Amniotic epithelial cell (primary cell): ENCODE measurements at places on chromosomes 5 and 9.

DNA sequence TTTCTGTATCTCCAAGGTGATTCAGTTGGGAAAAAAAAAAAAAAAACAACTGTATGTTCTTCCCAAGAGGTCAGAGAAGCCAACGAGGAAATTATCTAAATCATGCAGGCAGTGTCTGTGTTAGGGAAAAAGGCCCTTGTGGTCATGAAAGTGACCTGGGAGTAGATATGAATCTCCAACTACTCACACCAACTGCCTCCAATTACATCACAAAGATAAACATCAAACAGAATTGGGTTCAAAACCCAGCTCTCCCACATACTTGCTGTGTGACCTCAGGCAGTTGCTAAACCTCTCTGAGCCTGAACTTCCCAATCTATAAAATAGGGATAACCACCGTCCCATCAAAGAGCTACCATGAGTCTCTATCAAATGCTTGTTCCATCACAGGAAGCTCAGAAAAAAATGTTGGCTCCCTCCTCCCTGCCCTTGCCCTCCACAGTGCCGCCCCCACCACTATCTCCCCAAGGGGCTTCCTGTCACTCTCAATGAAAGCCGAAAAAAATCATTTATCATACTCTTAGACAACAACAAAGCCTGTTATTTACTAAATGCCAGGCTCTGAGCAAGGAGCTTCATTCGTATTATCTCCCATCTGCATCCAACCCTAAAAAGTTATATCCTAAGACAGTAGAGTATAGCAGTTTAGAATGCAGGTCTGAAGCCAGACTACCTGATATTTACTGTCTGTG lies 42.9 kb downstream of the CDK5RAP2 start:
- DNase-seq: peak; percentile 30

DNA sequence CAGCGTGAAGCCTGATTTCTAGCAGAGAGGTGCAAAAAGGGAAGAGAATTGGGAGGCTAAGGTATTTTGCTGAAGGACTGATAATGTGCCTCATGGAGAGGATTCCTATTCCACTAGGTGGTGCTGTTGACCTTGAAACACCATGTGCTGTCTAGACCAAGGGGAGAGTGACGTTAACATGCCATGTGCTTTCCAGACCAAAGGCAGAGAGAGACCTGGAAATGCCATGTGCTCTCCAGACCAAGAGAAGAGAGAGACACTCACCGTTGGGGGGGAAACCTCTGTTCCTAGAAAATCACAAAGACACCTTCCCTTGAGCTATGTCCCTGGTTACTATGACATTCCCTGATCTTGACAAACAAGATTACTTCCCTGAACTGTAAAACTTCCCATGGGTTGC lies 286.0 kb upstream of the TUSC1 start:
- peak; percentile 77 for DNase-seq

GRCh38 chr9:94802793-94803192 lies 76.3 kb downstream of the AOPEP start:
- peak; percentile 87 for DNase-seq

DNA sequence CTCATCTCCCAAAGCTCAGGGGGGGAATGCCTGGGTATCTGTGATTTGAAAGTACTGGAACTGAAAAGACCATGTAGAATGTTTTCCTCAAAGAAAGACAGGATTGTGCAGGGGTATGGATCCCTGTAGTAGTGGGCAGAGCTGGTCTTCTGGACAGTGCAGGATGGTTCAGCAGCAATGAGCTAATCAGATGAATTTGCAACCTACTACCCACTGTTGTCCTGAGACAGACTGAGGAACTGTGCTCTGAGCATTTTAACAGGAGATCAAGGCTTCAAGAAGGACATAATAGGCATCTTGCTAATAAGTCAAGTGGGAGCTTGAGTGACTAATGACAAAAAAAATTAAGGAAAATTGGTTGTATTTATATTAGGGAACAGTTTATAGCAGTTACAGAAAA lies 61.7 kb downstream of the FYB1 start:
- DNase-seq: no peak

- DNase-seq: peak; percentile 37
Observed at GRCh38 chr5:81852291-81853029, 101.6 kb upstream of the SSBP2 start.

DNA sequence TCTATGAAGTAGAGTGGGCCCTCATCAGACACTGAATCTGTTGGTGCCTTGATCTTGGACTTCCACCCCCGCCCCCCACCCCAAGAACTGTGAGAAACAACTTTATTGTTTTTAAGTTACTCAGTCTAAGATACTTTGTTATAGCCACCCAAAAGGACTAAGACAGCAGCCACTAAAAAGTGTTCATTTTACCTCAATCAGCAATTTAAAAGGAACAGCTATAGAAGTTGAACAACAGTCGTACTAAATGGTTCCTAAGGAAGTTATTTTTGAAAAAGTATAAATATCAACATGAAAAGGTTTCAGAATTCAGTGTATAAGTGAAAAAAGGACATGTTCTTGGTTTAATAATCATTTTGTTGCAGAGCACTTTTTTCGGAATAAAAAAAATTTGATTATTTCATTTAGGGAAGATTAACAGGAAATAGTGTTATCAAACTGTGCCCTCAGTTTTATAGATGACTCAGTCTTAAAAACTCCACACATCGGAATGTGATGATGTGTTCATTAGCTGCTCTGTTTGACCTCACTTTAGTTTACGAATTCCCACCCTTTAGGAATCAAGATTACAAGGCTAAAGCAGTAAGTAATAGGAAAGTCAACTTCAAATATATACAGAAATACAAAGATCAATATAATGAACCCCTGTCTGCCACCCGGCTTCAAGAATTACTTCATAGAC lies 71.2 kb downstream of the MTAP start:
- peak; percentile 78 for DNase-seq

DNA sequence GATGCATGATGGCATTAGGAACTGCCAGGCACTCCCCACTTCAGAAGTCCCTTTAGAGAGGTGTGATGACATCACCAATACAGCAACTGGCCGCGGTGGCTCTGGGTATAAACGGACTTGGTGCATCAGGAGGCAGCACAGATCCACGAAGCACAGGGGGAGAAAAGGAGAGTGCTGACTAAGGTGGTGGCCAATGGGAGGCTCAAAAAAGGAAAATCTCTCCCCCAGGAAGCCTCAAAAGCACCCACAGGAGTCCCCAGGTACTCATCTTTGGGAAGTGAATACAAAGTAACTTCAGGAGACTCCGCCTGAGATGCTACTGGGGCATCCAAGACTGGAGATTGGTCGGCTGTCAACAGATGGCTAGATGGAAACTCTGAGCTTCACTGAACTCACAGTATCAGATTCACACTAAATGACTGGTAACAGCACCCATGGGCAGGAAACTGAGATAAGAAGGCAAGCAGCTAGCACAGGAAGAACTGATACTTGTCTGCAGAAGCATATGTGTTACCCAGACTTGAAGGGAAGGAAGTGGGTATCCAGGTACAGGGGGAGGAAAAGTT lies 7.6 kb downstream of the TTC39B start:
- no peak for DNase-seq

- DNase-seq: no peak
Observed at GRCh38 chr5:115812372-115812771, 4.1 kb downstream of the CDO1 start.

GRCh38 chr9:27291292-27291691 lies 5.7 kb downstream of the EQTN start:
- no peak for DNase-seq

DNA sequence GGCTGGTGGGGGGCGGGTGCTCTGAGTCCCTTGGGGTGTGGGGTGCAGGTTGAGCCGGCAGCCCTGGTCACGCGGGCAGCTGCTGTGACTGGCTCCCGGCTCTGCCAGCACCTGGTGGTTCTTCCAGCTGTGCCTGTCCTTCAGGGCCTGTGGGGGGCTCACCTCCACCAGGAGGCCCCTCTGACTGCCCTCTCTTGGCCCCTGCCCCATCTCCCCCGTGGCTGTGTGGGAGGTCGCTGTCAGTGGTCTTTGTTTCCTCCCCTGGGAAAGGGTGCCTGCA lies 3.3 kb downstream of the RXRA start:
- no peak for DNase-seq

DNA sequence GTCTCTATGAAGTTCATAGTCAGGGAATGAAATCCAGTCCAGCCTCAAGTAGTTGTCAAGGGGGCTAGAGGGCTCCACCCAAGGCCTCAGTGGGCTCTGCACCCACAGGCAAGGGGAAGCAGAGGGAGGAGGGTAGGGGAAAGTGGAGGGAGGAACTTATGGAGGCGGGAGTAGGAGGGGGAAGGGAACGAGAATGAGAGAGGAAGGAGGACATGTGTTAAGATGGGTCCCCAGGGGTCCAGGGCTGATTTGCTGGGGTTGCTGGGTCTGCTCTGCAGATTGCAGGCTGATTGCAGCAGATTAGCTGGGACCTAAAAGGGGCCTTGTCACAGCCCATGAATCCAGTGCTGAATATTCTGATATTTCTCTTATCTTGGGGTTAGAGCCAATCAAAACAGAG lies 166.9 kb upstream of the IL12B start:
- DNase-seq: no peak

- DNase-seq: peak; percentile 34
Observed at GRCh38 chr5:140672455-140673186, 755 bp downstream of the DND1 start.

DNA sequence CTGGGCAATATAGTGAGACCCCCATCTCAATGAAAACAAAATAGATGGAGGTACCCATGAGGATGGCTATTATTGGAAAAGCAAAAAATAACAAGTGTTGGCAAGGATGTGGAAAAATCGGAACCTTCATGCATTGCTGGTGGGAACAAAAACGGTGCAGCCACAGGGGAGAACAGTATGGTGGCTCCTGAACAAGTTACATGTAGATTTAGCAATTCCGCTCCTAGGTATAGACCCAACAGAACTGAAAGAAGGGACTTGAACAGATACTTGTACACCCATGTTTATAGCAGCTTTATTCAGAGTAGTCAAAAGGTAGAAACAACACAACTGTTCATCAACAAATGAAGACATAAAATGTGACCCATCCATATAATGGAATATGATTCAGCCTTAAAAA lies 43.0 kb downstream of the NTNG2 start:
- DNase-seq: no peak

GRCh38 chr5:172492097-172492840 lies 37.9 kb upstream of the SH3PXD2B start:
- no peak for DNase-seq

- DNase-seq: no peak
Observed at GRCh38 chr9:116905171-116905588, 218.1 kb downstream of the TRIM32 start.
